ENCODE measurements at places on chromosomes 12 and 14.

DNA sequence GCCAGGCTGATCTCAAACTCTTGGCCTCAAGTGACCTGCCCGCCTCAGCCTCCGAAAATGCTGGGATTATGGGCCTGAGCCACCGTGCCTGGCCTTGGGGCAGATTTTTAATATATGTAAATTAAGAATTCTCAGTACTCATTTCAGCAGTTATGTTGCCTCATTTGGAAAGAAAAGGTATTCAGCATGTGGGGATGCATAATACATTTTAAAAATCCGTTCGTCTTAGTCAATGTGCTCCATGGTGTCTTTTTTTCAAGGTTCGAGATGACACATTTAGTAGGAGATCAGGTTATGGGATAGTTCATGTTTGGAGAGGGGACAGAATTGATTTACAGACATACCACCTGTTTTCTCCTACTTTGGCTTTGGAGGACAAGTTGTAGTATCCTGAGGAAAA, 10.2 kb downstream of the SYNE2 start:
- DNase-seq, result no peak

DNA sequence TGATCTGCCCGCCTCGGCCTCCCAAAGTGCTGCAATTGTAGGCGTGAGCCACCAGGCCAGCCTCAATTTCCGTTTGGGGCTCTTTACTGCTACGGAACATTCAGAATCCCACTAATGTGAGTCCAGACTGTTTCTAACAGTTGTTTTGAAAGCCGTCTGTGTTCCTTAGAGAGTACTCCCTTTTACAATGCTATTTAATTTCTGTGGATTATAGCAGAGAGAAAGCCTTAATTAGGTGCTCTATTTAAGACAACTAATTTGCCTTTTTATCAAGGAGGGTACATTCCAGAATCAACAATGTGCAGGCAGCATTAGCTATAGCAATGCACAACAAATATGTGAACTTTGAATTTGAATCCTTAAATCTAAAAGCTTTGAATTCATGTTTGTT, 2.8 kb upstream of the SAV1 start:
- DNase-seq, result no peak

DNA sequence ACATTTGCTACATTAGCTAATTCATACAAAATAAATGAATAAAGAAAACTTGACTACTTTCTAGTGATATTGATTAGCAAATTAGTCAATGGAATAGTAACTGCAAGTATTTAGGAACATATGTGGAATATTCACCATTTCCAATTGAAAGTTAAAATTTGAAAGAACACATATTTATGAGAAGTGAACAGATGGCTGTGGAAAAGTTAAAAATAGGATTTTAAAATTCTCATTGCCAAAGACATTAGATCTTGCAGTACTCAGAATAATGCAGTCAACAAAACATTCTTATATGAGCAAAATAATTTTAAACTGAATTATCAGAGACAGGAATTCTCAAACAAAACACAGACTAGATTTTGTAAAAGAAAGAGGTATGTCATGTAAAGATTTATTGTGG, 613.9 kb upstream of the NOVA1 start:
- DNase-seq, result no peak

- DNase-seq, result no peak
These were observed 336.4 kb downstream of the FOXG1 start for GRCh38 chr14:29102996-29103395.

DNA sequence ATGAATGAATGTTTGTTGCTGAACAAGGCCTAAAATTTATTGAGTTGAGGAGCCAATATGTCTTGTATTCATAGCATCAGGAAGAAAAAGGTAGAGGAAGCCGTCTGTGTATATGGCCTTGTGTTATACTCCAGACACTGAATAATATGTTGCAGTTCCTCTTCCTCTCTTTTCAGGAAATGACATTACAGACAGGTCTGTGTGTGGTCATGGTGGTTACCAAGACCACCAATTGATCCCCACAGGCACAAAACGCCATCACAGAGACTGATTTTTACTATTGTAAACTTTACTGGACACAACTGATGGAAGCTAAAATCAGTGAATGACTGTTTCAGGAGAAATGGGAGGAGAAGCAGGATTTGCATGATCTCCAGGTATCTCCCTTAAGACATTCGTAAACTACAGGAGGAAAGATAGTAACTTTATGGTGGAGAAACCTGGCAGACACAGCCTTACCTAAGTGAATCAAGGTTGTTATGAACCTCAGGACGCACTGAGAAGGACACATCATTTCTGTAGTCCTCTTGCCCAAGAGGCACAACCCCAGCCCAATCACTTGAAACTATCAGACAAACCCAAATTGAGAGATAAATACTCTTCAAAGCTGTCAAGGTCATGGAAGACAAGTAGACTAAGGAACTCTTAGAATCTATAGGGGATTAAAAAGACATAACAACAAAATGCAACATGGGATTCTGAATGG, 334.1 kb upstream of the RGS6 start:
- no peak for DNase-seq

GRCh38 chr14:44204061-44204835, 302.8 kb downstream of the FSCB start:
- no peak for DNase-seq

GRCh38 chr14:92417759-92418158, 94.8 kb downstream of the SLC24A4 start:
- DNase-seq, result no peak

- DNase-seq, result no peak
These were observed 241.7 kb upstream of the AMIGO2 start for GRCh38 chr12:47321436-47321835.

All from activated T-cell treated with anti-CD3 and anti-CD28 coated beads for 24 hours (primary cell).